ENCODE measurements at places on chromosomes 6 and 20.

- no peak for DNase-seq
These were observed 294.4 kb upstream of the TBX18 start for GRCh38 chr6:85058806-85059205.

DNA sequence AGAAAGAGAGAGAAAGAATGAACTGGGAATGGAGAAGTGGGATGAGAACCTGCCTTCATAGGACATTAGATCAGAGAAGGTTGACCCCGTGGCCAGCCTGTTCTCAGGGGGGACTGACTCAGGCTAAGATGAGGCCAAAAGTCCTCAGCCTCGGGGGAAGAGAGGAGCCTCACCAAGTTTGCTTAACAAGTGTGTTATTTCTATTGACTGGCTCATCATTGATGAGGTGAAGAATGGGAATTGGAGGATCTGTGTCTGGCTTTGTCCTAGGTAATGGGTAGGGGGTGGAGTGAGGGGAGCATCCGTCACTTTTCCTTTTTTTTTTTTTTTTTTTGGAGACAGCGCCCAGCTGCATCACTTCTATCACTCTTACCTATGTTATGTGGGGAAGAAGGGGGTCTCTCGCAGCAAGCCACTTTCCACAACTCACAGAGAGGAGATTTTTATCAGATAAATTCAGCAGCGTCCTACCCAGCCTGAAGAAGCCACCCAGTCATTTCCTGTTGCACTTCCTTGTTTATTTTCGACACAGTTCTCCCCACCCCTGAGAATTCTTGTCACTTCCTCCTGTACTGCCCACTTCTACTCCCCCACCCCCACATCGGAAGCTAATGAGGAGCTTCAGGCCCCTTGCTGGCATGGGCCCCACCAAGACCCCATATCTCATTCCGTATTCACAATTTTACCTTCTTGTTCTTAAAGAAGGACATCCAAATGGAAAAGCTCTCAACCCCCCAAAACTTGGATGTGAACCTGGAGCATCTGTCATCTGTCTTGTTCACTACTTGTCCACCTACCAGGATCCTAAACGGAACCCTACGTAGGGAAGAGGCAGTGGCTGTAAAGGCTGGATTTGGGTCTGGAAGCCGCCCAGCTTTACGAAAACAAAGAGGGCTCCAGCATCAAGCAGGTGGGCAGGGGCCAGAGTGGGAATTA is 2.8 kb upstream of the RNASET2 start:
- DNase-seq, result peak; percentile 37

DNA sequence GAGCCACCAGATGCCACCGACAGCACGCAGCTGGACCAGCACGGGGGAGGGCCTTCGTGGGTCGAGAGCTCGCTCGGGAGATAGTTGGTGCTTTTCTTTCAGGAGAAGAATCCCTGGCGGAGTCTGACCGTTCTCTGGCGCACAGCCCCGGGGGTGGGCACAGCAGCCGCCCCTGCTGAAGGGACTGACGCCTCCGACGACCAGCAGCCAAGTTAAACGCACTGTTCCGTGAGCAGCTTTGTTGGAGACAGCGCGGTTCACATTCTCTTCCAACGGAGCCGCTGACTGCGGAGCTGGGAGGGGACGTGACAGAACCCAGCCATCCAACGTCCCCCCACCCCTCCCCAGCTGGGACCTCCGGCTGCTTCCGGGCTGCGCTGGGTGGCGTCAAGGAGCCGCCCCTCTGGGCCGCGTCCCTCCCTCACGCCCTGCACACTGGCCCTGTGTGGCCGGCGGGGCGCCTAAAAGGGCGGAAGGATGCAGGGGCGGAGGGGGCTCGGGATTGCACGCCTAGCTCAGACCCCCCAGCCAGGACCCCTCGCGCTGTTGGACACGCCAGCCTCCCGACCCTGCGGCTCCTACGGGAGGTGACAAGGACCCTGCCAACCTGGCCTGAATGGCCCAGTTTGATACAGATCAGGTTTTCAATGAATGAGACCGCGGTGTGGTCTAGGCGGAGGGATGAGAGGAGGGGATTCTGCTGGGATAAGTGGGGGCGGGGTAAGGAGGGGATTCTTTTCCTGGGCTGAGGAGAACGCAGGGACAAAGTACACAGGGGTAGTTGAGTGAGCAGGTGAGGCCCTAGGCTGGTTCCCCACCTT is 36.4 kb upstream of the KHDC1 start:
- DNase-seq, result no peak

GRCh38 chr6:35603326-35604202 is 85.2 kb downstream of the FKBP5 start:
- no peak for DNase-seq

GRCh38 chr20:62461157-62461556 is 14.6 kb downstream of the GATA5 start:
- no peak for DNase-seq

GRCh38 chr6:11628562-11628961 is 91.0 kb downstream of the TMEM170B start:
- DNase-seq, result no peak

DNA sequence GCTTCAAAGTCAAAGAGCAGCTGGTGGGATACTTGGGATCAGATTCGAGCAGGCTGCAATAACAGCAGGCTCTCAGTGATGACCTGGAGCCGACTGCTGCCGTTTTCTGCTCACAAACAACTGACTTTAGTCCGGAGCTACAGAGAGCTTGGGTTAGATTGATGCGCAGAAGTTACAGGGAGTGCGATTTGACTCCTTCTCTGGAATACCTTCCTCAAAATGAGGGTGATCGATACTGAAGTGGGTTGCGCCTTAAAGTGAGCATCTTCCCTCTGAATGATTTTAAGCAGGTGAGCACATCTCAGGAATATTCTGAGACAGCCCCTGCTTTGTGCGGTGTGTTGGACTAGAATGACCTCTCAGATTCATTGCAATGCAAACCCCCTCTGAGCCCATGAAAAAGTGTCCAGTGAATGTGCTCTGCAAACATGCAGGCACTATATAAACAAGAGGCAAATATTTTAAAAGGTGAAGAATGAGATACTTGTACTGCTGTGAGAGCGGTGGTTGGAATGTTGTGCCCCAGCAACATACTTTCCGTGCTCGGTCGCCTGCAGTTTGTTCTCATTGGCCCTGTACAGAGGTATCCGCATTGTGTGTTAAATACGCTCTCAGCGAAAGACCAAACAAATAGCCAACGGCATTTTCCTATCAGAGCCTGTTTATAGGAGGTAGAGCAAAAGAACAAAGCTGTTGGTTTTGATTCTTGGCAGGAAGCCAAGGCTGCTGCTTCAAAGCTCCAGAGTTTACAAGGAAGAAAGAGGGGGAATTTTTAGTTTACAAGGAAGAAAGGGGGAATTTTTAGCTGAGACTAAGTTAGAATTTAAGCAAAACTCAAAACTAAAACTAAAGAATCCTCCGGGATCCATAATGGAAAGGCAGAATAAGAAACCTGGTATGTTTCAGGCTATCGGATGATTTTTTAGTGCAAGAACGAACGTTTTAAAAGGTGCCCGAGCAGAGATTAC is 67.7 kb downstream of the PHACTR2 start:
- no peak for DNase-seq

- peak; percentile 53 for DNase-seq
These were observed 93.2 kb downstream of the DLGAP4 start for GRCh38 chr20:36399147-36399968.
